ENCODE measurements at places on chromosomes 16 and 17.

GRCh38 chr16:8663192-8664089, 11.0 kb upstream of the ABAT start:
- no peak for DNase-seq

GRCh38 chr17:40110026-40110845, 9.8 kb upstream of the NR1D1 start:
- DNase-seq, result no peak

GRCh38 chr16:46871597-46871996, 12.6 kb upstream of the GPT2 start:
- DNase-seq, result no peak

- no peak for DNase-seq
Measured at GRCh38 chr17:36503456-36504155, 17.1 kb downstream of the ZNHIT3 start.

DNA sequence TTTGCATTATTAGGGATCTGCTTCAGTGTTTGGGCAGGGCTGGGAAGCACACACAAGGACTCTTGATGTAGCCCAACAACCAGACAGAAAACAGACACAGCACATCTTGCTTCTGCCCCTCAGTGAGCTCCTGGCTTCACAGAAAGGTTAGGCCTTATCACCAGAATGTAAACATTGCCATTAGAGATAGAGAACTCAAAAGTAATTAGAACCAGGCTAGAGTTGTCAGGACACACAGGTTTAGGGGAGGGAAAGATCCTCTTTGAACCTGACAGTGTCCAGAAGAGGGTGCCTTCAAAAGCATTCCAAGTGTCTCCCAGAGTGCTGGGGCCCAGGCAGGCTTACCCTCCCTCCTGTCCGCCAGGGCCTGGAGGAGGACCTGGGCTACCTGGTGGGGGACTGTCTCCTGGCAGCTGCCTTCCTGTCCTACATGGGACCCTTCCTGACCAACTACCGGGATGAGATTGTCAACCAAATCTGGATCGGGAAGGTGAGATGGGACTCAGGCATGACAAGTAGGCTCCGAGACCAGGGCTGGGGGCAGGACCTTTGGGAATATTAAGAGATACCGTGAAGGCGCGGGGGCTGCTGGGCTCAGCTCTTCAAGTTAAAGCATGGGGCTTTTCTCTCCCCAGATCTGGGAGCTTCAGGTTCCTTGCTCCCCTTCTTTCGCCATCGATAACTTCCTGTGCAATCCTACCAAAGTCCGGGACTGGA, 16.9 kb upstream of the KDM6B start:
- DNase-seq, result no peak

- no peak for DNase-seq
Measured at GRCh38 chr17:52159246-52160135, 977 bp upstream of the CA10 start.

GRCh38 chr17:60773552-60773951, 95.9 kb downstream of the BCAS3 start:
- DNase-seq, result no peak

DNA sequence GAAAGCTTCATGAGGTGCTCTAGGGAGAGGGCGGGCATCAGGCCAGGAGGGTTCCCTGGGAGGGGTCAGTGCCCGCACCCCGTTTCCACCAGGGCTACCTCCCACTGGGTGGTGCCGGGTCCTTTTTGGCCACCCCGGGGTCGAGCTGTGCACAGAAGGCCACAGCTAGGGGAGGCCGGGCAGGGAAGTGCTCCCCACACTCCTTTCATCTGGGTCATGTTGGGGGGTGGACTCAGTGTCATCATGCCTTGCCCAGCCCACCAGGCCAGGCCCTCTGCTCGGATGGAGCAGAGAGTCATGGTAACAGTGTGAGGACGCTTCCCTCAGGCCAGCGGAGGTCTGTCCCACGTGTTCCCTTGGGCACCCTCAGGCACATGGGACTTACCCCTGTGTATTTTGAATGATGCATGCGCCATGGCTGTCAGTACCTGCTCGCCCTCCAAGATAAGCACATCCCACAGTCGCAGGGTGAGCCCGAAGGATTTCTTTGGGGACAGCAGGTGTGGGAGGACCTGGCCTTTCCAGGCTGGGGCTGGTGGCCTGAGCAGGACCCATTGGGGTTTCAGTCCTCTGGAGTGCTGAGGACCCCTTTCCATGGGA, 46.4 kb downstream of the TNFRSF13B start:
- DNase-seq, result no peak

DNA sequence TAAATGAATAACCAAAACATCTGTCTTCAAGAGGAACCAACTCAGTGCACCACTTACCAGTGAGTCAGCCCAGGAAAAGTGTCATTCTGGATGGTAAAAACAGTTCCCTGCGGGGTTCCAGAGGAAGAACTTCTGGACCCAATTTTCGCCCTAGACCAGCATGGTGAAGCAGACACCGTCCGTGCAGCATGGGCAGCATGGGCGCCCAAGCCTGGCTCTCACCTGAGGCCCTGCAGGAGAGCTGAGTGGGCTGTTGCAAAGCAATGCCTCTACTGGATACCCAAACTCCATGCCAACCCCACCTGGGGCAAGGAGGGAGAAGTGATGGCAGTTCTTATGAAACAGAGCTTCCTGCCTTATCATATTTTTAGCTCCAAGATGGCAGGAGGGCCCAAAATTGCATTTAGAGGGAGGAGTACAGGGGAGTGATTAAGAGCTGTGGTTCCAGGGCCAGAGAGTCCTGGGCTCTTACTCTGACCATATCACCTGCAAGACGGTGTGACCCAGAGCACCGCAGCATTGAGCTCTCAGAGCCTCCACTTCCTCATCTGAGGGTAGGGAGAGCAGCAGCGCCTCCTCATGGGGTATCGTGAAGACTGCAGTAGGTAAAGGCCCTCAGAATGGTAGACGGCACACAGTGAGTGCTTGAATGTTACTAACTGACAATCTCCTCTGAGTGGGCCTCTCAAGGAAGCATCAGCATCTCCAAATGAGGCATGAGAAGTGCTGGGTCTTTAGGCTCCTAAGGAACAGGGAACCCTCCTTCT, 16.6 kb upstream of the INPP5K start:
- no peak for DNase-seq

DNA sequence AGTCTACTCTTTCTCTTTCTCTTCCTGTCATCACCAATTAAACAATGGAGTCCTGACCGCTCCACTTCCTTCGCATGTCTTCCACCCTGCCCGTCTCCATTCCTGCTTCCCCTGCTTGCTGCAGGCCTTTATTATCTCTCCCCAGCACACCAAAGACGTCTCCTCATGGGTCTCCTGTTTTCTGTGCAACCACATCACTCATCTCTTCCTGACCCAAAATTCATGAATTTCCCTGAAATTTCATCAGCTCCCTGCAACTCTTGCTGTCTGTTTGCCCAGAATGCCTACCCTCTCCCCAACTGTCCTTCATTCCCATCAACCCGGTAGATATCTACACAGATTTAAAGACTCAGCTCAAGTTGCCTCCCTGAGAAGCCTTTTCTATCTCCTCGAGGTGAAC, 76.7 kb upstream of the ALOX12 start:
- DNase-seq, result no peak

DNA sequence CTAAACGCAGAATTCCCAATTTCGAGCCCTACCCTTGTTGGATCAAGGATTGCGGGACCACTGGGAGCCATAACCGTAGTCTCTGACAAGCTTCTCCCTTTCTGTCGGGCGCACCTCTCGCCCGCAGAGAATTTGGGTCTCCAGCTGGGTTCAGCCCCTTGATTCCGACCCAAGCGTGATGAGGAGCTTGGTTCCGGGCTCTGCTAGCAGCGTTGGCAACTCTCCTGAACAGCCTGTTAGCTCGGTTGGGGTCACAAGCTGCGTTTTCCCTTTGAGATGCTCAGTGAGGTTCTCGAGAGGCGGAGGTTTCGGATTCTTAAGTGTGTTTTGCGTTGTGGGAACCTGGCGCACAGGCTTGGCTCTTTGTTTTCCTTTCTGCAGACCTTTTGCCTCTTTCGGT, 655 bp downstream of the ATXN1L start:
- no peak for DNase-seq

GRCh38 chr16:75052481-75053202, 53.8 kb downstream of the ZNRF1 start:
- DNase-seq, result no peak

- DNase-seq, result no peak
Measured at GRCh38 chr17:20202141-20202621, 193.0 kb downstream of the SPECC1 start.

DNA sequence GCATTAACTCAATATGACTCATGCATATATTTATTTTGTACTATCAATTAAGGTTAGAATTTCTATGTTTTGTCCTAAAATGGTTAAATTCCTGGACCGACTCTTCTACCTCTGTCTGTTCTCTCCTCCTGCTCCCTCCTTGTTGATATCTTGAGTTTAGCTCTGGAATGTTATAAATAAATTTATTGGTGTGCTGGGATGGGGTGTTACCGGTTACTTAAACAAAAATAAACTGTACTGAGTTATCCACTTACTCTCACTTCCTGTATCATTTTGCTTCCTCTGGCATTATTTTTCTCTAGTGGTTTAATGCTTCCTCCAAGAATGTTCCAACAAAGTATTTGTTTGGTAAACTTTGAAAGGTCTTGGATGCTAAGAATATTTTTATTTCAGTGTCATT, 120.1 kb downstream of the ABCA8 start:
- DNase-seq, result no peak

GRCh38 chr17:83007504-83008185, 71.8 kb upstream of the METRNL start:
- DNase-seq, result no peak

GRCh38 chr17:62967205-62967529, 1.1 kb downstream of the TANC2 start:
- DNase-seq, result no peak

- DNase-seq, result no peak
Measured at GRCh38 chr16:76639685-76640289, 362.6 kb downstream of the CNTNAP4 start.

DNA sequence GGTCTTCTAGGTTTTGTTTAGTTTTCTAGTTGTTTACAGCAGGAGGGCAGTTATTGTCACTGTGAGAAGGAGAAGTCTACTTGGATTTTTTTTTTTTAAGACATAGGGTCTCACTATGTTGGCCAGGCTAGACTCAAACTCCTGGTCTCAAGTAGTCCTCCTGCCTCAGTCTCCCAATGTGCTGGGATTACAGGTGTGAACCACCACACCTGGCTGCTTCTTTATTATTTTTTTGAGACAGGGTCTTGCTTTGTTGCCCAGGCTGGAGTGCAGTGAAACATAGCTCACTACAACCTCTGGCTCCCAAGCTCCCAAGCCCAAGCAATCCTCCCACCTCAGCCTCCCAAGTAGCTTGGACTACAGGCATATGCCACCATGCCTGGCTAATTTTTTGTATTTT, 68.3 kb upstream of the STAC2 start:
- no peak for DNase-seq

DNA sequence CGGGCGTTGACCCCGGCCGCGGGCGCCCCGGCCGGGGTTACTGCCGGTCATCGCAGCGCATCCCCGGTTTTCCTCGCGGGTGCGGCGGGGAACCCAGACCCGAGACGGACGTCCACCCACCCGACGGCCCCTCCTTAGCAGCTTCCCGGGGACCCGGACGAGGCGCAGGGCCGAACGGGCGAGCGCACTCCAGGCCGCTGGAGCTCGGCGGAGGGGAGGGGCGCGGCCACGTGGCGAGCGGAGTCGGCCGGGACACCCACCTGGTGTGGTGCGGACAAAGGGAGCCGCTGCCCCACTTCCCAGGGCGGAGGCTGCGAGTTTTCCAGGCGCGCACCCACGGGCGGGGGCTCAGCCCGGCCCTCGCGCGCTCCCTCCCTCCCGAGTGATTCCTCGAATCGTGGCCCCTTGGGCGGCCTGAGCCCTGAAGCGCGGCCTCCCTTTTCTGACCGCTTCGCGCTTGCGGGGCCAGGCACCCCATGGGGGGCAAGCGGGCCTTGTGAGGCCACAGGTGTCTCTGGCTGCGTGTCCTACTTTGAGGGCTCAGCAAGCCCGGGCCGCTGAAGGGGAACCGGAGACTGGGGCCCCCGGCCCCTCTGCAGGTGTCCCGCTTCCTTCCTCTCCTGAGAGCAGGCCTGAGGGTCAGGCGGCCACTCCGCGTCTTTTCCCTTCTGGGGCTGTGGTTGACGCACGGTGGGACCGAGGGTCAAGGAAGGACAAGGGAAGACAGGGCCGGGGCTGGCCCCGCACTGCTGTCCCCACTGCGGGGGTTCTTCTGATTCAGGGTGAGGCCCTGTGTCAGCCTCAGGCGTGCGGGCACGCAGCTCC, 1.1 kb upstream of the FASN start:
- no peak for DNase-seq

DNA sequence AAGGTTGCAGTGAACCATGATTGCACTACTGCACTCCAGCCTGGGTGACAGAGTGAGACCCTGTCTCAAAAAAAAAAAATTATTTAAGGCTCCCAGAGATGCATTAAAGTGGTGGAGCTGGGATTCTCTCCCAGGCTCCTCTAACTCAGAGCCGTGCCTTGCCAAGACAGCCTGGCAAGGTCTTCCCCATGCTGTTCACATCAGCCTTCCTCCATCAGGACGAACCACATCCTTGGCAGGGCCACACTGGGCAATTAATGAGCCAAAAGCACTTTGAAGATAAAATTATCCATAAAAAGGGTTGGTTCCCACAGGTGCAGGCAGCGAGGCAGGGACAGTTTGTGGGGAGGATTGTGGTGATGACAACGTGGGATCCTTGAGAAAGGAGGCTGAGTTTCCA, 19.8 kb upstream of the BBS2 start:
- DNase-seq, result no peak

DNA sequence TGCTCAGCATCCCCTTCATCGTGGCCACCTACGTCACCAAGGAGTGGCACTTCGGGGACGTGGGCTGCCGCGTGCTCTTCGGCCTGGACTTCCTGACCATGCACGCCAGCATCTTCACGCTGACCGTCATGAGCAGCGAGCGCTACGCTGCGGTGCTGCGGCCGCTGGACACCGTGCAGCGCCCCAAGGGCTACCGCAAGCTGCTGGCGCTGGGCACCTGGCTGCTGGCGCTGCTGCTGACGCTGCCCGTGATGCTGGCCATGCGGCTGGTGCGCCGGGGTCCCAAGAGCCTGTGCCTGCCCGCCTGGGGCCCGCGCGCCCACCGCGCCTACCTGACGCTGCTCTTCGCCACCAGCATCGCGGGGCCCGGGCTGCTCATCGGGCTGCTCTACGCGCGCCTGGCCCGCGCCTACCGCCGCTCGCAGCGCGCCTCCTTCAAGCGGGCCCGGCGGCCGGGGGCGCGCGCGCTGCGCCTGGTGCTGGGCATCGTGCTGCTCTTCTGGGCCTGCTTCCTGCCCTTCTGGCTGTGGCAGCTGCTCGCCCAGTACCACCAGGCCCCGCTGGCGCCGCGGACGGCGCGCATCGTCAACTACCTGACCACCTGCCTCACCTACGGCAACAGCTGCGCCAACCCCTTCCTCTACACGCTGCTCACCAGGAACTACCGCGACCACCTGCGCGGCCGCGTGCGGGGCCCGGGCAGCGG, 3.2 kb downstream of the UTS2R start:
- DNase-seq, result no peak

DNA sequence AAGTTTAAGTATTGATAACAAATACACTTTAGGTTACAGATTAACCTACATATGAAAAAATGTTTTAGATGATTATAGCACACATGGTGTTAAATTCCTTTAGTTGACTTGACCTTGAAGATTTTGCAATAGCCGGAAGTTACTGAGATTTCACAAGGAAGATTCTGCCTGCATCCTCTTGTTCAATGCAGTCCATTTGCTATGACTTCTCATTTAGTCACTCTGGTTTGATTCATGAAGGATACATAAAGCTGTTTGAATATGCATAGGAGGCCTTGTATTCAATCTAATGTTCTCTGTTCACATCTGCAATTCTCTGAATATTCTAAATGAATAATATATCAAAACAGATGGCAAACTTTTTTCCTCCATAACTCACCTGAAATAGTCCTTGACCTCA, 870.2 kb upstream of the GOT2 start:
- no peak for DNase-seq
